Spinal cord (tissue), 10 donors: ENCODE measurements at places on chromosomes 6 and 20. TPM values are rescaled to one million over a fixed set of nuclear protein-coding genes. Genes with fewer than 3 reads are reported as not detected.

GRM4 gene
- polyA plus RNA-seq: 16.9 TPM

IGF2R gene
- 23.8 TPM for polyA plus RNA-seq

PLCB4 gene
- polyA plus RNA-seq: 19.7 TPM

BCAS1 gene
- 402 TPM for polyA plus RNA-seq

TGM3 gene
- 1.3 TPM for polyA plus RNA-seq

ARFGEF3 gene
- 15.9 TPM for polyA plus RNA-seq

RNF8 gene
- 31.0 TPM for polyA plus RNA-seq

KCNQ2 gene
- polyA plus RNA-seq: 155 TPM

TMEM170B gene
- 27.3 TPM for polyA plus RNA-seq

EFCAB8 gene
- polyA plus RNA-seq: 0.36 TPM

SFTA2 gene
- not detected for polyA plus RNA-seq

MOXD1 gene
- polyA plus RNA-seq: 11.4 TPM

GSTA3 gene
- not detected for polyA plus RNA-seq

PMEPA1 gene
- polyA plus RNA-seq: 30.5 TPM

HTR1E gene
- polyA plus RNA-seq: 1.9 TPM

UBD gene
- polyA plus RNA-seq: 0.27 TPM

PCK1 gene
- polyA plus RNA-seq: 0.30 TPM

ATP6V1G2 gene
- 258 TPM for polyA plus RNA-seq

IRF4 gene
- 0.11 TPM for polyA plus RNA-seq

DAAM2 gene
- polyA plus RNA-seq: 159 TPM

LY6G6C gene
- 1.2 TPM for polyA plus RNA-seq

JARID2 gene
- 25.5 TPM for polyA plus RNA-seq

TPX2 gene
- polyA plus RNA-seq: 25.4 TPM

BHLHE23 gene
- polyA plus RNA-seq: not detected

CYP21A2 gene
- 2.7 TPM for polyA plus RNA-seq

MAFB gene
- 15.5 TPM for polyA plus RNA-seq

C20orf204 gene
- polyA plus RNA-seq: 3.1 TPM

SPAG4 gene
- polyA plus RNA-seq: 4.2 TPM

BAG2 gene
- 4.2 TPM for polyA plus RNA-seq

SLC22A3 gene
- 16.8 TPM for polyA plus RNA-seq

WFDC9 gene
- not detected for polyA plus RNA-seq

DLK2 gene
- 14.5 TPM for polyA plus RNA-seq

C6orf141 gene
- polyA plus RNA-seq: 5.2 TPM

ESF1 gene
- polyA plus RNA-seq: 16.0 TPM

MAPK13 gene
- 9.8 TPM for polyA plus RNA-seq

SIRPB1 gene
- polyA plus RNA-seq: 2.9 TPM

RAET1G gene
- 0.70 TPM for polyA plus RNA-seq

POU5F1 gene
- polyA plus RNA-seq: 1.1 TPM

NKX2-4 gene
- not detected for polyA plus RNA-seq

RPS21 gene
- polyA plus RNA-seq: 660 TPM

FAM217A gene
- polyA plus RNA-seq: 1.0 TPM

ADGRF1 gene
- polyA plus RNA-seq: 0.39 TPM

MARCKS gene
- 739 TPM for polyA plus RNA-seq

BPIFB4 gene
- 0.24 TPM for polyA plus RNA-seq

TINAG gene
- polyA plus RNA-seq: 0.39 TPM
